Central memory CD4-positive, alpha-beta T cell (primary cell): ENCODE measurements at places on chromosomes 1 and 21.

DNA sequence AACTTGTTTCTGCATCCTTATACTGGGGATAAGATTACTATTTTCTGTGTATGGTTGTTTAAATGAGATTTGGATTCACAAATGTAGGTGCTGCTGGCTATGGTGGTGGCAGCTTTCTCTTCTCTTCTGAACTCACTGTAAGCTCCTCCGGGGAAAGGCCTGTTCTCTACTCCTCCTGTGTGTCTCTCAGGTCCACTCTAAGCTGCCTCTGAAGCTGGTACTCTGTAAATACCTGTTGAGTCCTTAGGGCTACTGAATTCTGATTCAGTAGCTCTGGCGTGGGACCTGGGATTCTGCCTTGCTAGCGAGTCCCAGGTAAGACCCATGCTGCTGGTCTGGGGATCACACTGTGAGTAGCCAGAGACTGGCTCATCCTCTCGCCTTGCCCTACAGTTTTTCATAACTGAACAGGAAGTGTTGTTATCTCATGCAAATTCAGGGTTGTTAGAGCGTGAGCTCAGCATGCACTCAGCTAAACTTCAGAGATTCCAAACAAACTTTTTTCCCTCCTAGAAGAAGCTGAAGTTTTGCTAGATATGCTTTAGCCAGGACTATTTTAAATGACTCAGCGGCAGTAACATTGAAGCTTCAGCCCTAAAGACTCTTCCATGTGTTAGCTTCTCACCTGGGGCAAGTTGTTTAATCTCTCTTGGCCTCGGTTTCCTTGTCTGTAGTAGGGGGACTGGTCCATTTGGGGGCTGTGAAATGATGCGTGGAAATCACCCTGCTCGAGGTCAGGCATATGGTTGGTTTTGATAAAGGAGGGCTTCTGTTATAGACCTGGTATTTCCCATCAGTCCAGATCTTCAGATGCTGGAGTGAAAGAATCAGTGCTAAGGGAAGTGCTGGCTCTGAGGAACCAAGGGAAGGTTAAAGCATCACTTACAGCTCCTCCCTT, 271.5 kb upstream of the TMEM51 start:
- DNase-seq = no peak

DNA sequence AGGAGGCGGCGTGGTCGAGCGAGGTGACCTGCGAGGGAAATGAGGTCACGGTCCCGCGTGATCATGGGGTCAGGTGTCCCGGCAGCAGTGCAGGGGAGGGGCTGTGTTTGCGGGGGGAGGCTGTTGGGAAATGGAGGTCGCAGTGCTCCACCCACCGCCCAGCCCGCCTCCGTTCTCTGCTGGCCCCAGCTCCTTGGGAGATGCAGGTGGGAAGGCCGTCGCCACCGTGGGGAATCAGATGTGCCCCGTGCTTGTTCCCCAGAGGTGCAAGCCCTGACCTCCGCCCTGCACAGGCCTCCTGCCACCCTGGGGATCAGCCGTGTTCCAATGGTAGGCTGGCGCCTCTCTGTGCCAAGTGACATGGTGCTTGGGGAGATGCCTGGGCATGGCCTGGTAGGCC, 95.7 kb downstream of the PRDM16 start:
- DNase-seq = no peak

DNA sequence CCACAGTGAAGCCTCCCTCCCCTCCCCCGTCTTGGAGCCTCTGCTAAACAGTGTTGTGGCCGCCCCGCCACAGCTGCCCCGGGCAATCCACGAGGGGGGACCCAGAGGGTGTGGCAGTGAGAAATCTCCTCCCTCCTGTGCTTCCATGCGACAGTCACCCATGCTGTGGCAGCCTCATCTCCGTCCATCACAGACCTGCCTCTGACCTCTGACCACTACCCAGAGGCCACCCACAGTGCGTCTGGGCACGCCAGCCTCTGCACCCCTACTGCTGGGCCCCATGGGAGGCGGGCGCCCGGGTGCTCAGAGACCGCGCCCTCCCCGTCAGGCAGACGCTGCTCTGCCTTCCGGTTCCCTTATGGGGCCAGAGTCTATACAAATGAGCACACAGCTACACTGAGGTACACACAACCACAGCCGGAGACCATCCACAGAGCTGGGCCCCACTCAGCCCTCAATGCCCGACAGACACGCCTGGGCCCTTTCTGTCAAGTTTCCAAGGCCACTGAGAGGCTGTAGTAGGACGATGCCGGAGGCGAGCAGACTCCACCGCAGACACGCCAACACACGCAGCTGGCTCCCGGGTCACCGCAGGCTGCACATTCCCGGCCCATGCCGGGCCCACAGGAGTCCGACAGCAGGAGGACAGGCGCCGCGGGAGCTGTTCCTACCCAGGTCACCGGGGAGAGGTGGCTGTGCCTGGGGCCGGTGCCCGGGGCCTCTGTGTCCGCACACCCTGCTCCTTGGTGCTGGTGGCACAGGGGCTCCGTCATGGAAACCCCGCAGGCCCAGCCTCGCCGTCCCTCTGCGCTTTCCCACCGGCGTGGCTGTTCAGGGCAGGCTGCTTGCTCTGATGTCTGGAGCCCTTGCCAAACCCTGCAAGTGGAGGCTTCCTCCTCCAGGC, 23.9 kb upstream of the TMEM52 start:
- no peak for DNase-seq

DNA sequence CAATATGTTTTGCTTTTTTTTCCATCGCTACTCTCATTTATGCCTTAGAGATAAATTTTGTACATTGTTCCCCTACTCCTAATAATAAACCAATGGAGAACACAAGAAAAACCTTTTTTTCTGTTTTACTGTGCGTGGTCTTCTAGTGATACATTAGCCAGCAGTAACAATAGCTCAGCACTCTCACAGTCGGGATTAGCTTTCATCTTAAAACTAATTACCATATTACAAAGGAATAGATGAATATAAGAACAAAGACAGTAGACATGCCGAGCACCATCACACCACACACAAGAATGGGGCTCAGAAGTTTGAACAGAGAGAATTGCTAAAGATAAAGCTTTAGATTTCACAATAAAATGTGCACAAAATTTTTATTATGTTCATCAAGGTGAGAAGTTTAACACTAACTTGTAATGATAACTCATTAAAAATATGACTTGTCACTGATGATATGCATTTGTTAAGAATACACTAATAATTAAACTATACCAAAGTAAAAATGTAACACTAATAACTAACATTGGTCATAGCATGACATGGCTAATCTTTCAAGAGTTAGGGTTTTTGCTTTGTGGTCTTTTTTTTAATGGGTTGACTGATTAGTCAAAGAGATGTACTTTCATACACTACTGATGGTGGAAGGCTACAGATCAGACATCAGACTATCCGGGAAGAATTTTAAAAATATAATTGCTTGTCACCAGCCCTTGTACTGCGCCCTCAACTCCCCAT, 61.8 kb downstream of the EXTL2 start:
- DNase-seq = no peak

- DNase-seq = no peak
Observed at GRCh38 chr1:33507661-33508060, 35.2 kb downstream of the ZSCAN20 start.

GRCh38 chr21:45747802-45748445, 104.4 kb downstream of the PCBP3 start:
- DNase-seq = no peak

DNA sequence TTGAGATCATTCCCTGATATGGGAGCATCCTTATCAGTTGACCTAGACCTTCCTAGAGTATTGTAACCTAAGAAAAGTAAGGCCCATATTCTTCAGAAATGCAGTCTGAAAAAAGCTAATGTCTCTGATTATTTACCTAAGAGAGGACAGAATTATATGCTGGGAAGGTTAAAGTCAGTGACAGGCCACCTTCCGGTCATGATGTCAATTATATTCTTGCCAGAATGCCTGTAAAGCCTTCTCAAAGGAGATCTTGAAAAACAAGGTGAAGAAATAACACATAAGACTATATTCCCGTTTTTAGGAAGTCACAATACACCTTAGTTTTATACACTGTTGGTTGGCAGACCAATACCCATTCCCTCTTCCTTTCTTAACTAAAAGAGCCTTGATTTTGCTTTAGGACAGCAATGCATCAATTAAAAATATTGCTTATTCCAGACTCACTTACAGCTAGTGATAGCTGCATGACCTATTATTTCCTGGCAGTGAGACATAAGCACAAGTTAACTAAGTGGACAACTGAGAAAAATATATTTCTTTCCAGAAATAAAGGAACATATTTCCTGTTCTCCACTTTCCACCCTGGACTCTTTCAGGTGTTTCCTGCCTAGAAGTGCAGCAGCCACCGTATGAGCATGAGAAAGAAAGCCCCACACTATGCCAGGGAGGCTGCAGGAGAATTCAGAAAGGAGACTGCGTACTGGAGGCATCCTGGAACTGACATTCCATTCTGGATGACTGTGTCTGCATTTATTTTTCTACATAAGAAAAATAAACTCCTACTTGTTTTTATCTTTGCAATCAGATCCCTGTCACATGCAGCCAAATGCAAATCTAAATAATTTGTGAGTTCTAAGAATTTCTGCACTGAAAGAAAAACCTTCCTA, 332.9 kb upstream of the PTBP2 start:
- DNase-seq = no peak

DNA sequence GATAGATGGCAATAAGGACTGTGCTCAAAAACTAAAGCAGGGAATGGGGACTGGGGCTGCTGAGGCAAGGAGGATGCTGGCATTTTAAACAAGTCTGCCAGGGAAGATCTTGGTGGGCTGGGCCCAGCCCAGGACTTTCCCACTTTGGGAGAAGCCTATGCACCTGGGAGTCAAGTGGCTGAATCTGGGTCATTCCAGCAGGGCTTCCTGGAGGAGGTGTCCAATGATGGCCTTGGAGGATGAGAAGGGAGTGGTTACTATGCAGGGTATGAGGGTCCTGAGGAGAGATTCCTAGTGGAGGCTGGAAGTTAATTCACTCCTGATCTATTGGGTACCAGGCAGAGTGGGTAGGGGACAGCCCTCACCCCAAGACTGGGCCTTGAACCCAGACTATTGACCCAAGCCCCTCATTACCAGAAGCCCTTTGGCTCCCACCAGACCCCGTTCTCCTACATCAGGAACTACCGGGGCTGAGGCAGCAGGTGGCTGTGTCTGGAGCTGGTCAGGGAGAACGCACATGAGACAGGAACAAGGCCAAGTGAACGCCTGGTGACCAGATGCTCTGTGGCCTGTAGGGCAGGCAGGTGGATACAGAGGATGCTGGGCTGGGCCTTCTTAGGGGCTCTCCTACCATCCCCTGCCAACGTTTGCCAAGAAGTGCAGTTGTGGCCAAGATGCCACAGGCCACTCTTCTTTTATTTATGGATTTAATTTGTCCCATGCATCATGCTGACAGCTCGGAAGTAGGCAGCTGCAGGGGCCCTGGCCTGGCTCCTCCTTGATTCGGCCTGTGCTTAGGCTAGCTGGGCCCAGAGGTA, 18.3 kb upstream of the LRP8 start:
- no peak for DNase-seq

DNA sequence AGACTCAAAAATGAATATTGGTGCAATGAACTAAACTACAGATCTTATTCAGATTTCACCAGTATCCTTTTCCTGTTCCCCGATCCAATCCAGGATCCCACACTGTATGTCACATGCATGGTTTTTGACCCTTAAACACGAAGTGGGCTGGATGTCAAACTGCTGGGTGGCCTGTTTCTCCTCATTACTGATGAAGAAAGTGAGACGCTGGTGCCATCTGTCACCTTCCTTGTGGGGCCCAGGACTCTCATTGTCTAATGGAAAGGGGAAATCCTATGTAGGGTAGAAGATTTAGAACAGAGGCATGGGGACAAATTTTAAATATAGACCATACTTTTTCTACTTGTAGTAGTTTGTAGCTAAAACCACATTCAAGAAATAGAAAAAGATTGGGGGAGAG, 56.2 kb downstream of the DISC1 start:
- no peak for DNase-seq

GRCh38 chr1:109237512-109237911, 11.8 kb upstream of the CELSR2 start:
- DNase-seq = no peak

DNA sequence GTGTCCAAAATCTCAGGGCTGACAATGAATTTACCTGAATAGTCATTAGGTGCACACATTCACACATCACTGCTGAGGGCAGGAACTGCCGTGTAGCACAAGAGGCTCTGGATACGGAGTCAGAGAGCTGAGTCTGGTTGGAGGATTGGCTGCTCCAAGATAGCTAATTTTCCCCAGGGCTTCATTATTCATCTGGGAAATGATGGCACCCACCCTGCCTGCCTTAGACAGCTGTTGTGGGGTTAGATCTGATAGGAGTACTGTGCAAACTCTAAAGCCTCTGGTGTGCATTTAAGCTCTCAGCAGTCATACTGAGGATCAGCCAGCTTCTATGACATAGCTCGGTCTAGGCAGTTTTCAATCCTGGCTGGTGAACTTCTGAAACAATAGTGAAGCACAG, 67.0 kb downstream of the LMX1A start:
- DNase-seq = no peak

DNA sequence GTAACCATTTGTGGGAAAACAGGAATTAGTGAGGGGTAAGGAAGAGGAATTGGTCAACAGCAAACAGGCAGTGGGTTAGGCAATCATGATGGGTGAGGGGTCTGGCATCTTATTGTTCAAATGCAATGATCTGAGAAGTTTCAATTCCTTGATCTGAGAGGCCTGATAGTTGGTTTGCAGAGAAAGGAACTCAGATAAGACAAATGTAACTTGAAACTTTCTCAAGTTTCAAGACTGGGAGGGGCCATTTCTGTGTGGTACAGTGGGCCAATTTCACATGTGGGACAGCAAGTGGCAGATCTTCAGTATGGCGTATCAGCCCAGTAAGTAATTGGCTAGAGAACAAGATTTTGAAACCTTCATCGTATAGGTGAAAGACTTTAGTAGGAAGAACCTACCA, 102.5 kb downstream of the XPR1 start:
- no peak for DNase-seq

- DNase-seq = no peak
Observed at GRCh38 chr1:45542591-45542990, 8.0 kb upstream of the AKR1A1 start.

DNA sequence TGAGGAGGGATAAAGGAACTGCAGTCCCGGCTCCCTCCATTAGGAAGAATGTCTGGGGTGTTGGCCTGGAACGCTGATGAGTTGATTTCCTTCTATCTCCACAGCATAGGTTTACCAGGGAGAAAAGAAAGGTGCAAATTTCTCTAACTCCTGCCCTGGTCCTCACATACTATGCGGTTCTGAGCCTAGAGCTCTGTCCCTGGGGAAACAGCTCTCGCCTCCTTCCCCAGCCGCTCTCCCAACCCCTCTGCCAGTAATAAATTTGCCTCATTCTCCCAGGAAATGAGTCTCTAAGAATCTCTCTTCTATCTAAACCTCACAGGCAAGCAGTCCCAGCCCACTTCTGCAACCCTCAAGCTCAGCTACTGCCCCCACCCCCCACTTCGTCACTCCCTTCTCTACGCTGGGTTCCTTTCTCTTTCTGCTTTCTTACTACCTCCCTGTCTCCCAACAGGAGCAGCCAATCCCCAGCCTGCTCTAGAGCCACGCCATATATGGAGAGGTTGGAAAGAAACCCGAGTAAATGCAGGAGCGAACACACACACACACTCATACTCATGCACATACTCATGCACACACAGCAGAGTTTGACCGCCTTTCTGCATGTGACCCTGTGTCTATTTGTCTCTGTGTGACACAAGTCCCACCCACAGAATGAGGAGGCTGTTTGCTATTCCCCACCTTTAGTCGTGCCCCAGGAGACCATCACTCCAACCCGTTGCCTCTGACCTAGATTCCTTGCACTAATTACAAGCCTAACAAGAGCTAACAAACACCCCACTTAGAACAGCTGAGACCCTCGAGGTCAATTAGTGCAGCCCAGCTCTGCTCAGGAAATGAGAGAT, 13.4 kb downstream of the PLEKHO1 start:
- DNase-seq = no peak

GRCh38 chr1:24805534-24806301, 60.5 kb downstream of the CLIC4 start:
- no peak for DNase-seq
